ENCODE measurements at places on chromosomes 7 and 10. TPM values are rescaled to one million over a fixed set of nuclear protein-coding genes. Genes with fewer than 3 reads are reported as not detected.

The A1CF gene
- total RNA-seq: not detected

The PLA2G12B gene
- total RNA-seq: not detected

The MYOF gene
- 10.4 TPM for total RNA-seq

The CYP17A1 gene
- total RNA-seq: not detected

The AP3M1 gene
- total RNA-seq: 39.1 TPM

The LIPM gene
- total RNA-seq: not detected

The TFEC gene
- not detected for total RNA-seq

The RNF133 gene
- not detected for total RNA-seq

The VOPP1 gene
- 102 TPM for total RNA-seq

The RBP3 gene
- not detected for total RNA-seq

The LRRC17 gene
- not detected for total RNA-seq

The RBM20 gene
- total RNA-seq: 0.50 TPM

The ABCC2 gene
- 0.20 TPM for total RNA-seq

The AKR1B15 gene
- total RNA-seq: not detected

The C7orf57 gene
- total RNA-seq: 0.44 TPM

The ELAPOR2 gene
- 3.2 TPM for total RNA-seq

The SPDYE8 gene
- not detected for total RNA-seq

The LRRD1 gene
- not detected for total RNA-seq
